Right cardiac atrium (tissue), 5 donors: ENCODE measurements at places on chromosomes 16 and 17. TPM values are rescaled to one million over a fixed set of nuclear protein-coding genes. Genes with fewer than 3 reads are reported as not detected.
A peak's percentile ranks its signal among the peaks of the same experiment; 100 is the strongest.

DNA sequence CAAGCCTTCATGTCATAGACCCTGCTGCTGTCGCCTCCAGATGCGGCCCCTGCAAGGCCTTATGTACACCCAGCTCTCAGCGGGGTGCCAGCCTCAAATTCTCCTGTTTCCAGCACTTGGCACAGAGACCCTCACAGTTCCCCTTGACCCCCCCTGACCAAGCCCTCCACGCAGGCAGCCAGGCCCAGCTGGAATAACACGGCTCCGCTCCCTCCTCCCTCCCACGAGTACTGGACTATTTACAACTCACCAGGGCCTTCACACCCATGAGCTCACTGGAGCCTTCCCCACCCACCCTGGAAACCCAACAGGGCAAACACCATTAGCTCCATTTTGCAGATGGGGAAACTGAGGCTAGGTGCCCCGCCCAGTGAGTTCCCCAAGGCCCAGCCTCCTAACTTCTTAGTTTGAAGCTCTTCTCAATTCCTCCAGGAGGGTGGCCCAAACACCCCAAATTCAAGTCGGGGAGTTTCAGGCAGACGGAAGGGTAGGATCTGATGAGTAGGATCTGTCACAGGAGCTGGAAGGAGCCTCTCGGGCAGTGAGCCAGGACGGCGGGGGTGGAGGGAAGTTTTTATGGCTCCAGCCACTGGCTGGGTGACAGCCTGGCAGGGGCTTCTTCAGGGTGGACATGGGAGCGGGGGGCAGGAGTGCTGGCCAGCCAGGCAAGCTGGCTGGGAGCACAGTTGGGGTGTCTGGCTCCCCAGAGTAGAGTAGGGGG, 17.5 kb upstream of the DLX4 start:
- no peak for DNase-seq

DNA sequence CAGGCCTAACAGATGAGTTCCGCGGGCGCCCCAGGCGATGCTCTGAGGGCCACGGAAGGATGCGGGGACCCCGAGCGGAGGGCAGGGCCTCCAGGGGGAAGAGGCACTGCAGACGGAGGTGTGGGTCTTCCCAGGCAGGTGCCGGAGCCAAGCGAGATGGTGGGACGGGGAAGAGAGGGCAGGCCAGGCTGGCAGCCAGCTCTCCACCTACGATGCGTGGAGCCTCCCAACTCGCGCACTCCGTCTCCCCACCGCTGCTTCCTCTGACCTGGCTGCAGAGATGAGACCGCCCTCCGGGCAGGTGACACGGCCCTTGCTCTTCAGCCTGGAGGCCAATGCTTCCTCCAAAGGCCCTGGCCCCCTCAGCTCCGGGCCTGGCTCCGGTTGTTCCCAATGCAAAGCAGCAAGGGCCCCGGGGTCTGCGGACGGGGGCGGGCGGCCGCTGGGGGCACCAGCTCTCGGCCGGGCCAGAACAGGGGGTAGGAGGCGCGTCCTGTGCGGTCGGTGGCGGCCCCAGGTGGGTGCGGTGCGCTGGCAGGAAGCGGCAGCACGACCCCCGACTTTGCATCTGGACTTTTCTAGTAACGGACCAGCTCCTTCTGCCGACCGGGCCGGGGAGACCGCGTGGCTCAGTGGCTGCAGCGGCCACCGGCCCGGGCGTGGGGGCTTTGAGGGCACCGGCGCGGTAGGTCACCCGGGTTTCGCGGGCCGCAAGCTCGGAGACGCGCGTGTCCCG, 1.5 kb upstream of the SOX8 start:
- peak; percentile 67 for DNase-seq

Gene GRIN2A
- 2.3 TPM for total RNA-seq

DNA sequence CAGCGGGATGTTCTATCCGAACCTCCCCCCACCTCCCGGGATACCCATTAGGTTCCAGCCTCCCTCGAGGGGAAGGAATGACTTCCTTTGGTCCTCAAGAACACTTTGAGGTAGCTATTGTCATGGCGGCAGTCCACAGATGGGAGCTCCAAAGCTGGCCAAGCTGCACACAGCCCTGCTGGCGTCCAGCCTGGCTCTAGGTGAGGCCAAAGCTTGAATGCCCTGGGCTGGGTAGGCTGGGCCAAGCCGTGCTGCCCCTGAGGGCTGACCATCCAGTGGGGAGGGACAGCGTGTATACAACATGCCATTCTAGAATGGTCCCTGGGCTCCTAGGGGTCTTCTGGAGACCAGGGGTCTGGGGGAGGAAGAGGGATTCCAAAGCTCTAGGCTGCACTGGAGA, 43.5 kb downstream of the PEMT start:
- peak; percentile 4 for DNase-seq

Gene CPHXL2
- not detected for total RNA-seq

DNA sequence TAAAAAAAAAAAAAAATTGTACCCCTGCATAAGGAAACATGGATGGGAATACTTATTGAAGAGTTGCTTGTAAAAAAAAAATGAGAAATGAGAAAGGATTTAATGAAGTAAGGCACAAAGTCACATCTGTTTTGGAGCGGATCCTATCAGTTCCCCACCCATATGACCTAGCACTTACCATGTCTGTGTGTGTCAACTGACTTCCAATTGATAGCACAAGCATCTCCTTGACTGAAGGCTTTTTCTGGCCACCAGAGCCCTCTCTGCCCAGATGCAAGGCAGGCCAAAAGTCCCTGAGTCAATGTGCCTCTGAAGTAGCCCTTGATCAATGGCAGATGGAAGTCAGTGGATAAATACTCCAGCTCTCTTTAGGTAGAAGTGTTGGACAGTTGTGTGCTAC, 13.4 kb upstream of the NLK start:
- no peak for DNase-seq

DNA sequence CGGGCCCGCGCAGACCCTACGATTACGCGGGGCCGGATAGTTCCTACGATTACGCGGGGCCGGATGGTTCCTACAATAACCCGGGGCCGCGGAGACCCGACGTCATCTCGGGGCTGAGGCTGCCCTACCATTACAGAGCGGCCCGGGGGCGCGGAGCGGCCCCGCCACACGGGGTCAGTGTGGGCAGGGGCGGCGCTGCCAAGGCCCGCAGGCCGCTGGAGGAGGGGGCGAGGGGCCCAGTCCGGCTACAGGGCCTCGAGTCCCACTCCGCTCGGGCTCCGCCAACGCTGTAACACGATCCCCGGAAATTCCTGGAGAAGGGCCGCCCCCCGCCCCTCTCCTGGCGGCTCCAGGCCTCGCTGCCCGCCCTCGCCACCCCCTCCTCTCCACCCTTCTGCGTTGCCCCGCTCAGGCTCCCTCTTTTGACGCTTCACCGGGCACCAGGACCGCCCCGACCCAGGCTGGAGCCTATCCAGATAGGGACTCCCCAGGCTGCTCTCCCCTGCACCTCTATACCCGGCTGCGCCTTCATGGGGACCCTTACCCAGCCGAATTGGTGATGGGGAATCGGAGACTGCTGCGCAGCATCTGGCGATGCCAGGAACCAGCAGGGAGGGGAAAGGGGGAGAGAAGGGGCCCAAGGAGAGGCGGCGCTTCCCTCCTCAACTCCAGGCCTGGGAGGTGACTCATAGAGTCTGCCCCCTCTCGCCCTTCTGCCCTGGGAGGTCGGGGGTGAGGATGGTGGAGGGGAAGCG, at the start of gene RAB34:
Gene RAB34 (minus strand): TSS at position 291 of the 755 bp plus-strand sequence. CDS start 602 bp downstream, outside the sequence.
- peak; percentile 77 for DNase-seq

Gene DYNLRB2
- total RNA-seq: not detected

GRCh38 chr16:4904108-4904941, 32.6 kb downstream of the PPL start:
- no peak for DNase-seq

- DNase-seq: no peak
Measured at GRCh38 chr16:48212033-48212432, 32.1 kb upstream of the LONP2 start.

DNA sequence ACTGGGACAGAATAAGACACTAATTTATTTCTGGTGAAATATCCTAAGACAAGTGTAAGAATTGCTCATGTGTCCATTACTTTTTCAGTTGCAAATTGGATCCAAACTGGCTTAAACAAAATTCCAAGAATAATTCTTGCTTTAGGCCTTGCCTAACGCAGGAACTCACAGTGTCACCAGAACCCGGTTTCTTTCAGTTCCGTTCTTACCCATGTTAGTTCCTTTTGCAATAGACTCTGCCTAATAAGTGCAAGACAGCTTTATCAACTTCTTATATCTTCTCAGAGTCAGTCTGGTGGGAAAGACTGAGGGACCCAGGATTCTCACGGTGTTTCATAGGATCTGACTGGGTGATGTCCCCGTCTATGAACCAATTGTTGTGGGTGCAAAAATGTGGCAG, 24.7 kb downstream of the GDE1 start:
- no peak for DNase-seq

Gene SEPTIN1
- total RNA-seq: 3.6 TPM

GRCh38 chr16:58128711-58129096, 477 bp downstream of the CFAP20 start:
- peak; percentile 63 for DNase-seq

Gene INCA1
- total RNA-seq: 3.7 TPM

- DNase-seq: no peak
Measured at GRCh38 chr17:10050597-10051101, 145.6 kb upstream of the RCVRN start.

DNA sequence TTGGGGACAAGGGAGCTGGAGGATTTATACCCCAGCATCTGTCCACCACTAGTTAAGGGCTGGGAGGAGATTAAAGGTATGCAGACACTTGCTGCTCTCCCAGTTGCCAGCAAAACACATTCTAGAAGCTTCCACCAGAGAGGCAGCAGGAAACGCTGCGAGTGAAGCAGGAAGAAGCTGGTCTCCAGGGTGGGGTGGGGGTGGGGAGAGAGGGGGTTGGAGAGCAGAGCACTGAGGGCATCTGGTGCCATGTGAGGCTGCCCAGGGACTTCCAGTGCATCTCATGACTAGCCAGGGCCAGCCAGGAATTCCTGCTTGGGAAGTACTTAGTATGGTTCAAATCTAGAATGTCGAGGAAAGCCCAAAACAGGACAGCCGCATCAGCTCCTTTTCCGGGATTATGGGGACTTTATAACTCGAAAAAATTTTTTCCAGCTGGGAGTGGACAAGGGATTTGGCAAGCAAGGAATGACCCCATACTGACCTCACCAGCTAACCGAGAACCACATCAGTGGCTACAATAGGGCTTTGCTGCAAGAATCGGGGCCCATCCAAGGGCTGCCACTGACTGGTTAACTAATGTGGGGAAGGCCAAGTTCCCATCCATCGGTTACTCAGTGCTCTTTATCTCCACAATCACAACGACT, 26.2 kb upstream of the AXIN2 start:
- no peak for DNase-seq

DNA sequence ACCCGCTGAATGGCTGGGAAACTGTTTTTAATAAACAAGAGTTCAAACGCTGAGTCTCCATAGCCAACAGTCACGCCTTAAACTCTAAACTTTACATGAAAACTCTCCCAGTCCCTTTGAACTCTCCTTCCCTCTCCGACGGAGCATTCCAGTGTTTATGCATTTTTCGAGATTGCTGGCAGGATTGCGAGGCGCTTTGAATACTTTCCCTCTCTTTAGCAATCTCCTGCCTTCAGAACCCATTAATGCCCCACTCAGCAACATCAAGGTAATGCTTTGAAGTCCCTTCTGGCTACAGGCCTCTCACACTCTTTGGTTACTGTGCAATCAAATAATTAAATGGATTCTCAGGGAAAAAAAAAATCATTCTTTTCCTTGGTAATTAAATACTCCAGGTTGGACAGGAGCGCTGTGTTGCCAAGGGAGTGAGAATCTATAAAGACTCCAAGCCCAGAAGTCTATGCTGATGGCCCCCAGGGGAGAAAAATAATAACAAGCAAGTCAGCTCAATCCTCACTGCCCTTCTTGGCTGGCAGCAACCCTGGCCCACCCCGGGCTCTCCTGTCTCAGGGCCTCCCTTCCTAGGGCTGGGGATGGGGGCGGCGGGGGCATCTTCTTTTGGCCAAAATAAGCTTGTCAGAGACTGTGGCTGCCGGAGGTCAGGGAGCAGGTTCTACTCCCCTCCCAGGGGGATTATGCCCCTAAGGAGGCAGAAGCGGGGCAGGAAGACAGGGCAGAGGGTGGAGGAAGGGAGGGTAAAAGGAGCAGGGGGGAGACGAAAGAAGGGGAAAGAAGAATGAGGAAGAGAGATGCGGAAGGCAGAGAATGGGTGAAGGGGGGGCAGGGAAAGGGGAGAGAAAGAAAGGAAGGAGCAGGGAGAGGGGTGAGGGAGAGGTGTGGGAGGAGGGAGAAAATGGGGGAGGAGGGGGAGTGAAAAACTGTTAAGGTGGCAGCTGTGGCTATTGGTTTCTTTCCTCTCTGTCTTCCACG, 45.2 kb downstream of the AXIN2 start:
- DNase-seq: no peak

DNA sequence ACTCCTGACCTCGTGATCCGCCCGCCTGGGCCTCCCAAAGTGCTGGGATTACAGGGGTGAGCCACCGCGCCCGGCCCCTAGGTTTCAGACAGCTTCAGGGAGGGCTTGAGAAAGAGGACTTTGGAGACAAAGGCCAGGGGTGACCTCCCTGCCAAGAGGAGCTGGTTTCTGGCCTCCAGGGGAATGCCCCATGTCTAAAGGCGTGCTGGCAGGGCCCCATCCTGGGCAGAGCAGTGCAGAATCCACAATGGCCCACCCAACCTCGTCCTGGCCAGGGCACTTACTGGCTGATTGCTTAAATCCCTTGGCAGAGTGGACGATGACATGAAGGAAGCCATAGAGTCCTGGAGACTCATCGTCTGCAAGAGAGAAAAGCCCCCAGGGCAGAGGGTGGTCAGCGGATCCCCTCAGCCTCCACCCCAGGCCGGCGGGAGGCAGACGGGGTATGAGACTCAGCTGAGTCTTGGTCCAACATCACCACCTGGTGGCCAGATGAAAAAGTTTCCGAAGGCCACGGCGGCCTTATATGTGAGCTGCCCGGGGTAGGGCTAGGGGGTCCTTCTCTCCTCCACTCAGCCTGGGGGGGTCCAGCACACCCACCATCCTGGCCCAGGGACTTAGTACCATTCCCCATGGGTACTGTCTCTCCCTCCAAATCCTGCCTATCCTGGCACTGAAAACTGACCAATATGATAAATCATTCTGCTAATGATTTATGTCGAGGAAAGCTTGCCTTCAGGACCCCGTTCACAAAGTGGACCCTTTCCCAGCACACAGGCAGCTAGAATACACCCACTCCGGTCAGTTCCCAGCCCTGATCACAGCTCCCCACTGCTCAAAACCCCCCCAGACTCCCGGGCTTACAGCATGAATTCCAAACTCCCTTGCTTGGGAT, 59.1 kb downstream of the TIMM22 start:
- peak; percentile 86 for DNase-seq

DNA sequence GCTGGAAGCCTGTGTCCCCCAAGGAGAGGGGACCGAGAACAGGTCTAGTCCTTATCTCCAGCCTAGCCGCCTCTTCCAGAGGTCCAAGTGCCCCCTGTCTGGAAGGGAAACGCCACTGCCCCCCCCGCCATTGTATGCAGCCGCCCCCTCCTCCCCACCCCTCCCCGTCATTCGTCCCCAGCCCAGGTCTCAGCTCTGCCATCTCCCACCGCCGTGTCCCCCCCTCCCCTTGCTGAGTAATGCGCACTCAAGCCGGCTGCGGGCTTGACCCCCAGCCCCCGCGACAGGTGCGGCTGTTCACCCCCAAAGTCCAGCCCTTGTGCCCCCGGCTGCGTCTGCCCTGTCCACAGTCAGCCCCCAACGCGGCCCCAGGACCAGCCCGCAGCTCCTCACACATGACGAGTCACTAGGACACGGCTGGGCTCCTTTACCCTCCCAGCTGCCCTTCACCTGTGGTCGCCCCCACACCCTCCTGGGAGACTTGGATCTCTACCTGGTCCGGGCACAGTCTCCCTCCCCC, 622 bp downstream of the GPRC5B start:
- DNase-seq: peak; percentile 76

GRCh38 chr16:83887080-83887479, 11.8 kb upstream of the MLYCD start:
- DNase-seq: no peak
